Bronchial epithelial cell (primary cell): ENCODE measurements at places on chromosomes 4 and X.

DNA sequence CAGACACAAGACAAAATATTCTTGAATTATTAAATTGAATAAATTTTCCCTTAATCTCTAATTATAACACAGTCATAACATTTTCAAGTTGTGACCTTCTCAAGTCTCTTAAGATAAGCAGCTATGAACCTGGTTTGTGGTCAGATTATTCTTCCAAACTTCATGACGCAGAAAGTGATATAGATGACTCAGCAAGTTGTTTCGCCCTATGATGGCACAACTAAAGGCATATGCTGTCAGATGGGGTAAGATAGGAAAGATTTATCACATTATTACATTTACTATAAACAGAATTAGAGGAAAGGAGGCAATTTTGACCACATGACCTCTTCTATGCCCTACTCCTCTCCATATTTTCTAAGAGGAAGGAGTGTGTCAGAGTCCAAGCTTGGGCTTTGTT is 4.6 kb upstream of the DCAF12L2 start:
- DNase-seq = no peak

GRCh38 chr4:40843696-40844095 is 93.9 kb downstream of the NSUN7 start:
- DNase-seq = no peak

GRCh38 chr4:133151341-133151690 is 2.2 kb downstream of the PCDH10 start:
- no peak for DNase-seq

DNA sequence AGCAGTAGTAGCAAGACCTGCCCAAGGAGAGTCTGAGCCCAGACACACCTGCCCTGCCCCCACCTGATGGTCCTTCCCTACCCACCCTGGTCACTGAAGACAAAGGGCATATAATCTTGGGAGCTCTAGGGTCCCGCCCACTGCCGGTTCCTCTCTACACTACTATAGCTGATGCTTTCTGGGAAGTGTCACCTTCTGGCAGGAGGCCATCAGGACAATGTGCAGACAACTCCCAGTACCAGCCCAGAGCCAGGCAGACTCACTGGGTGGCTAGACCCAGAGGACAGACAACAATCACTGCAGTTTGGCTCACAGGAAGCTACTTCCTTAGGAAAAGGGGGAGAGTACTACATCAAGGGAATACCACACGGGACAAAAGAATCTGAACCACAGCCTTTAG is 312.7 kb downstream of the SPRY1 start:
- DNase-seq = no peak

DNA sequence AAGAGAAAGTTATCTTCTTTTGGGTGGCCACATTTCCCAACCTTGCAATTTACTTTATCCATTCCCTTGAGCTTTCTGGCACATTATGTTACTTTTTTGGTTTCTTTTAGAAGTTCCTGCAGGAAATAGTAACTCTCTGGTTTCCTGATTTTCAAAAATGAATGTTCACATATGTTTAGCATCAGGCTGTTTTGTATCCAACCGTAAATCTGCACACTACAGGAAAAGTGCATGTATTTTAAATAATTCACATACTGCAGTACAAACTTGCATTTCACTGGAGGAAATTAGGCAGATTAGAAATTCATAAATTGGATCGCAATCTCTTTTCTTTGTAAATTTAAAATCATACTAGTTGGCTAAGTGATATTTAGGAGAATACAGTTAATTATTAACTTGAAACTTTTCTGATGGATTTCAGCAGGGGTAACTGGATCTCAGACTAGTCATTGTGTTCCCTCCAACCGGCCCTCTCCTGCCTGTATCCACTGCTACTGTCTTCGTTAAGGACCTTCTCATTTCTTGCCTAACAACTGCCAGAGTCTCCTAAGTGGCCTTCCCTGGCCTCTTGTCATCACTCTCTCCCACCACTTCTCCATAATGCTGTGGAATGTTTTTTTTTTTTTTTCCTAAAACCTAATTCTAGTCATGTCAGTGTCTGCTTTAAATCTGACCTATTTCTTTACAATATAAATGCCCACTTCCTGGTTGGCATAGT is 137.2 kb downstream of the UNC5C start:
- no peak for DNase-seq

DNA sequence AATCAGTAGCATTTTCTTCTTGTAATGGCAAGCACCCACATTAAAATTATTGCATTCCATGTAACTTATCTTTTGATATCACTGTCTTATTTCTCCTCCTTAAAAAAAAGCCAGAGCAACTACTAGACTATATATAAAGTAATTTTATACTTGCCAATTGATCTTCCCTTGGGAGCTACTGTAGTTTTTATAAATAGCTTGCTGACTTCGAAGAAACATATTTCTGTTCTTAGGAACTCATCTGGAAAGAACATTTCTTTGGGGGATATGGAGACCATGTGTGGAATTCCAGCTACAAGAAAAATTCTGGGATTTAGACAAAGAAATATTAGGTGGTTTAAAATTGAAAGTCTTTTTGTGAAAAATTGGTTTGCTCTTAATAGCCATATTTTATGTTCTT is 94.9 kb downstream of the BMPR1B start:
- DNase-seq = no peak

DNA sequence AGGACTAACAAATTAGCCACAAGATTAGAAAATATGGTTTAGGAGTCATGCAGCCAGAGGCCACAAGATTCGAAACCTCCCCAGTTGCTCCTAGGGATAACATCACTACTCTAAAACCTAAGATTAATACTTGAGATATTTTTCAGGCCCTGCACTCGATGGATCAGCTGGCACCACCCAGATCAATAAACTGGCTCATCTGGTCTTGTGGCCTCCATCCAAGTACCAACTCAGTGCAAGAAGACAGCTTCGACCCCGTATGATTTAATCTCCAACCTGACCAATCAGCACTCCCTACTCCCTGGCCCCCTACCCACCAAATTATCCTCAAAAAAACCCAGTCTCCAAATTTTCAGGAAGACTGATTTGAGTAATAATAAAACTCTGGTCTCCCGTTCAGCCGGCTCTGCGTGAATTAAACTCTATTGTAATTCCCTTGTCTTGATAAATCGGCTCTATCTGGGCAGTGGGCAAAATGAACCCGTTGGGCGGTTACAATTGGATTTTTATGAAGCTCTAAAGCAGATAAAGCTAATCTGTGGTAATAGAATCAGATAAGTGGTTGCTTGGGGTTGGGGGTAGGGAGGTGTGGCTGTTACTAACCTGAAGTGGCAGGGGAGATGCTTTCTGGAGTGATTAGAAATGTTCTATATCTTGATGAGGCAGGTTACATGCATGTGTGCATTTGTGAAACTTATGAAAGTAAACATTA is 91.8 kb upstream of the ATXN3L start:
- no peak for DNase-seq

- no peak for DNase-seq
Measured at GRCh38 chr4:97360733-97361132, 782.5 kb downstream of the STPG2 start.

- DNase-seq = no peak
Measured at GRCh38 chr4:118279920-118280432, 72.8 kb downstream of the PRSS12 start.

DNA sequence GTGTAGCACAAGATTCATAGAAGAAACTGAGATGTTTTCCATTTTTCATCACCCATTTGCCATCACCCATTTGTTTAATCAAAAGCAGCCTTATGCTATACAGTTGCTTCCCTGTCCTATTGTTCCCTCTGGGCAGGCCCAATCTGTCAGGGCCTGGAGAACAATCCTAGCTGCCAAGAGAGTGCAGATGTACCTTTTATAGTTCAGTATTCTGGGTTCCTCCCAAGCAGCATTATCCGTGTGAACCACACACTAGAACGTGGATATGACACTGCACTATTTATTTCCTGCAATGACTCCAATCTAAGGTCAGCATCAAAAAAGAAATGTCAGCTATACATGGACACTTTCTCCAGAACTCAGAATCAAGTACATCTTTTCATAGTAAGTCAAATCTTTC is 269.0 kb downstream of the ADGRA3 start:
- DNase-seq = no peak

- peak; percentile 85 for DNase-seq
Measured at GRCh38 chrX:139890991-139891700, 41.7 kb downstream of the ATP11C start.

GRCh38 chrX:22627576-22627975 is 354.9 kb downstream of the CBLL2 start:
- DNase-seq = no peak

GRCh38 chr4:74364256-74364651 is 691 bp upstream of the EREG start:
- no peak for DNase-seq

- no peak for DNase-seq
Measured at GRCh38 chrX:46165866-46166265, 379.4 kb downstream of the ZNF674 start.

DNA sequence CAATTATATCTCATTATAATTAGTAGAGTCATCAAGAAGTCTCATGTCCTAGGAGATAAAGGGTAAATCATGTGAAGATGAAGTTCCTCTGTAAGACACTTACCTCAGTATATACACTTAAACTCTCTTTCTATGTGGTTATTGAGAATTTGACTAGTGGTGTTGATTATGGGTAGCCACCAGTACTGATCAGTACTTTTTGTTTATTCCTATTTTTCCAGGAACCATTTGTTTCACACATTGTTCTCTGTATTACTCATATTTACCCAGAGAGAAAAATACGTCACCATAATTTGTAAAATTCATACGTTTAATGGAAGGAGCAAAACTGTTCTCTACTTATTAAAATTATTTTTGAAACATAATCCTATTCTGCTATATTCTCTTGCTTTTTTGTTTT is 55.8 kb upstream of the PRDM8 start:
- DNase-seq = peak; percentile 47

DNA sequence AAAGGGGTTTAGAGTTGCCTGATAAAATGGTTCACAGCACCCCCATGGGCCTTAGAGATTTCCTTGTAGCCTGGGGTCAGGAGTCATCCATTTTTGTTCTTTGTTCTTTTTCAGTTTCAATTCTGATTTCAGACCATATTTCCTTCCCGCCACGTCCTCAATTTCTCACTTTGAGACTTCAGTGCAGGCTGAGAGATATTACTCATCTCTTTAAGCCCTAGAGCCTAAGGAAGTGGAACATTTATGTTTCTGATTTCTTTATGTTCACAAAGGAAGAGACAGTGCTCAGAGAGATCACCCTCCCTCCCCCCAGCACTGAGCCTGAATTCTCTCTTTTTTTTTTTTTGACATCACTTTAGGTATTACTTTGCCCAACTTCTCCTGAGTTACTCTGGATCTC is 56.3 kb downstream of the MSN start:
- DNase-seq = no peak

GRCh38 chr4:42050516-42051249 is 60.4 kb downstream of the SLC30A9 start:
- no peak for DNase-seq

GRCh38 chr4:81164126-81164525 is 50.9 kb downstream of the PRKG2 start:
- no peak for DNase-seq

- DNase-seq = no peak
Measured at GRCh38 chrX:71053217-71053621, 14.9 kb downstream of the SNX12 start.

GRCh38 chr4:56372774-56373173 is 14.5 kb downstream of the AASDH start:
- DNase-seq = peak; percentile 25

DNA sequence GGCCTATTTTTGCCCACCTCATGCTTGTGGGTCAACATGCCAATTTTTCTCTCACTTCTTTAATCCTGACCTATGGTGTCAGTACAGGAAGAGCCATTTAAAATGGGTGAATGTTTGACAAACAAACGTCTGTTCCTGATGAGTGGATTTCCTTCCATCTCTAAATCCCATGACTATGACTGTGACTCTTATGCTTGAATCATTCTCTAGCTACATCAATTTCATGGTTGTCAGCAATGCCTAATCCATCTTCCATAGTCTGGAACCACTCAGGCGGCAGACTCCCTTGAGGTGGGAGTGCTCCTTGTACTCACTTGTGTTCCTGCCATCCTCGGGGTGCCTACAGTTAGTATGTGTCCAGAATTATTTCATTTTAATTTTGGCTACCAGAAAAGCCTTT is 194.9 kb upstream of the RPS6KA3 start:
- peak; percentile 55 for DNase-seq

DNA sequence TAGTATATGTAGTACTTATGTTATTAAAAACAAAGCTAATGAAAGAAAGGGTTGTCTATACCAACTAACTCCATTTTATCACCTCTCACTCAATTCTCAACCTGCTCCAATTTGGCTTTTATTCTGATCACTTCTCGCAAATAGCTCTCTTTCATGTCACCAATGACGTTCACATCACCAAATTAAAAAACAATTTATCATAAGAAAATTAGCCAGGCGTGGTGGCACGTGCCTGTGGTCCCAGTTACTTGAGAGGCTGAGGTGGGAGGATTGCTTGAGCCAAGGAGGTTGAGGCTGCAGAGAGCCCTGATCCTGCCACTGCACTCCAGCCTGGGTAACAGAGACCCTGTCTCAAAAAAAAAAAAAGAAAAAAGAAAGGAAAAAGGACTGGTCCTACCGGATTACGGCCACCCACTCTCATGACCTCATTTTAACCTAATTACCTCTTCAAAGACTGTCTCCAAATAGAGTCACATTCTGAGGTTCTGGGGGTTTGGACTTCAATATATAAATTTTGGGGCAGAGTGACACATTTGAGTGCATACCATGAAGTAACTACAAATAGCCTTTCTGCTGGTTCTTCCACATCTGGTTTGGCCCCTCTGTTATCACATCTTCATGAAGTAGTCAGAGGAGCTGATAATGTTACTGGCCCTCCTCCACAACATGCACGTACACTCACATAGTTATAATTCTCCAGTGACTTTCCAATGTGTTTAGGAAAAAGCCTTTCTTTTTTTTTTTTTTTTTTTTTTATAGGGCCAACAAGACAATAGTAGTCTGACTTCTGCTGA is 15.8 kb upstream of the RBMX start:
- no peak for DNase-seq

DNA sequence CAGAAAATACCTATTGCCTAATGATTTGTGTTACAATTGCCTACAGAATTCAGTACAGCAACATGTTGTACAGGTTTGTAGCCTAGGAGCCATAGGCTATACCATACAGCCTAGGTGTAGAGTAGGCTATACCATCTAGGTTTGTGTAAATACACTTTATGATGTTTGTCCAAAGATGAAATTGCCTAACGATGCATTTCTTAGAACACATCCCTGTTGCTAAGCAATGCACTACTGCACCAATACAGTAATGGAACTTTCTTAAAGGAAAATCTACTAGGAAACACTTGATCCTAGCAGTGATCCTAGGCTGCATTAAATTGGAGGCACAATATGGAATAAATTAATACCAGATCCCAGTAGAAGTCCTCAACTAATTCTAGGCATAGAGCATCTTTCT is 18.3 kb downstream of the NOA1 start:
- no peak for DNase-seq

GRCh38 chrX:135707880-135708279 is 5.6 kb upstream of the CT45A1 start:
- DNase-seq = no peak
